ENCODE measurements at places on chromosomes 1 and 21.

DNA sequence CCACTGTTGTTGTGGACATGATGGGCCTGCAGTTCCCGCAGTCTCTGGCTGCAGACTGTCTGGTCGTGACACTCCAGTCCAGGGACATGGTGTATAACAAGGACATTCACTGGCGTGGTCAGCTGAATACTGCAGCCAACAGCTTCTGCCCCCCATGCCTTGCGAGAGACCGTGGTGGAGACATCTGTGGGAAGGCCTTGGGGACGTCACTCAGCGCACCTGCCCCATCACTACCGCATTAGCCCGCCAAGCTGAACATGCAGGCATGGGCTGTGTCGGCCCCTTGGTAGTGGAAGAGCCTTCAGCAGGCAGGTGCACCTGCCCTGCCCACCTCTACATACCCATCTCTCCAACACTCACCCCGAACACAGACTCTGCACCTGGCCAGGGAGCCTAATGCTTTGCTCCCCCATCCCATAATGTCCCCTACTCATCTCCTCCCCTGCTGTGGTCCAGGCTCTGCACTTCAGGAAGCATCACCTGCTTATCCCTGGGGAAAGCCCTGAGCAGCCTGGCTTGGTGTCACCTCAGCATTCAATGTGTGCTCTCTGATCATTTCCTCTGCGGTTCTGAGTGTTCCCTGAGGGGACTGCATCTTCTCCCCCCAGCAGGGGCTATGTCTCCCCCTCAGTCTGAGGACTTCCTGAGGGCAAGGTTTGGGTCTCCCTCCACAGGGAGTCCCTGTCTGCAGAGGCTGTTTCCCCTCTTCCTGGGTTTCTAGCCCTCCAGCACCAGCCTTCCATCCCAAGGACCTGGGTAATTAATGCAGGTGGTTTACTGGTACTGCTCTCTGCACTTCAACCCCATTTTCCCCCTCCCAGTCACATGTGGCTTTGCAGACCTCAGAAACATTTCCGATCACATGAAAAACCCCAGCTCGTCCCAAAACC lies 3.2 kb downstream of the PGLYRP4 start:
- no peak for DNase-seq

- DNase-seq = no peak
Measured at GRCh38 chr1:181190364-181191035, 102.0 kb downstream of the IER5 start.

DNA sequence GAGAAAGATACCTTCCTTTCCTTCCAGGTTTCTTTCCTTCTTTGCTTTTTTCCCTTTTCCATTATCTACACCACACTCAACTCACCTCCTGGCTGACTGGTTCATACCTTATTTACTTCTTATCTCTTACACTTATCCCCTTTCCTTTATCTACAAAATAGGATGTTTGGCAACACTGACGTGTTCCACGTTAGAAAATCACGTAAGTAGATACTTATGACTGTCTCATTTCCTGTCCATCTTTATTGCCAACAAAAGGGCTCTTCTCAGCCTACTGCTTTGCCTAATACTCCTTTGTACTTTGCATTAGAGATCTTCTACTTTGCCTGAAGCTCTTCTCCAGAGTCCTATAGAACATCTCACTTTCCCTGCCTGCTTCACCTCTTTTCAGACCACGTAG lies 25.1 kb downstream of the SYNJ1 start:
- DNase-seq = no peak

GRCh38 chr1:81446000-81446669 lies 354.6 kb upstream of the ADGRL2 start:
- DNase-seq = no peak

DNA sequence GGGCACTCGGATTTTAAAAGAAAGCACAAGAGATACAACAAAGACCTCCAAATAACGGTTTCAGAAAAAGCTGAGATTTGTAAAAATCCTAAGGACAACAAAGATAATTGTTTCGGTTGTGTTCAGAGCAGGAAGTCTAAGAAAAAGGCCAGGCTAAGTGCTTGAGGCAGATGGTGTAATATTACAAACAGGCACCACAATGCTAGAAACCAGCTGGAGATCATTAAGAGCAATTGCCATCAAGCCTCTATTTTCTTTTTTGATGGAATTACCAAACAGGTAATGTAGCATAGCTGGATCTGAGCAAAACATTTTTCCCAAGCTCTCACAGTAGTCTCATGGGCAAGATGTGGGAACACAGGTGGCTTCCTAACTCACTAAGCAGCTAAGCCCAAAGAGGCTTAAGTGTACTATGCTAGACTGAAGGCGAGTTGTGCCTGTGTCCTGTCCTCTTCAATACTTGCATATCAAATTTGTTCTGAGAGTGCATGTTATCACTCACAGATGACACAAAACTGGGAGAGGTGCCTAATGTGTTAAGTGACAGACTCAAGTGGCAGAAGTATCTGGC lies 161.6 kb downstream of the GLUL start:
- no peak for DNase-seq

- no peak for DNase-seq
Measured at GRCh38 chr1:2527556-2527860, 1.1 kb upstream of the PANK4 start.

- DNase-seq = no peak
Measured at GRCh38 chr21:31686272-31686915, 26.9 kb downstream of the SOD1 start.

- DNase-seq = no peak
Measured at GRCh38 chr1:178575611-178576361, 62.9 kb downstream of the TEX35 start.

DNA sequence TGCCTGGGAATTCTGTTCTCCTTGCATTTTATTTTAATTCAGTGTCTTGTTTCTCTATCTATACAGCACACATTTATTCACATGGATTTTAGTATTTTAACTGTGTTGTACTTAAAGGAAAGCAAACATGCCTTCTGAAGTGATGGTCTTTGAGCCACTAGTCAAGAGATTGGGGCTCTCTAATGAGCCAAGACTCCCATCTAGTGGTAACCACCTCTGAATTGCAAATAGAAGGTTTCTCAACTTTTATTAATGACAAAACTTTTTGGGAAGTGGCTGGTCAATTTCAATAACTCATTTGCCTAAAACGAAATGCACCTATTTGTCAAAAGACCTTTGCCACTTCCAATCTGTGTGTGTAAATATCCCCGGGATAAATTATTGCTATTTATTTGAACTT lies 199.6 kb downstream of the LTN1 start:
- DNase-seq = no peak

DNA sequence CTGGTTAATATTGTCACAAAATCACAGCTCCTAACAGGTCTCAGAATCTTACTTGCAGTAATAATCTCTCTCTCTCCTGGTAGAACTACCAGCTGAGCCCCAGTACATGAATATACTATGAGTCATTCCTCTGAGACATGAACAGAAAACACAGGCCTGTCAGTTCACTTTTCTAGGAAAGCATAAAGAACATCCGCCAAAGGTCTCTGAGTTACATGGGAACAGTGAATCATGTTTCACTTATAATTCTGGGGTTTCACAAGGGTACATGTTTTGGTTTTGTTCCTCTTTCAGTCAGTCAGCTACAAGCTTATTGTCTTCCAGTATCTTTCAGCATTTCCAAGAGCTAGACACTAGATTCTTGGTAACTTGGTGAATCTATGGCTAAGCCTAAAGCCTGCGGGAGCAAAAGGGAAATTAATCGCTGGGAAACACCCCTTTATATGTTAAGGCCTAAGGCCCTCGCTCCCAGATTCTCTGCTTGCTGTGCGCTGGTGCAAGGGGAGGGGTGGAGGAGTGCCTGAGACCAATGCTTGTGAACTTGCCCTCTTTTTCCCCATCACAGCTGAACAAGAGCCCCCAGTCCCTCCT lies 31.7 kb downstream of the IFNGR2 start:
- DNase-seq = no peak

- no peak for DNase-seq
Measured at GRCh38 chr1:192763756-192764155, 45.1 kb upstream of the RGS2 start.

GRCh38 chr1:203082571-203083462 lies 3.0 kb downstream of the MYOG start:
- no peak for DNase-seq
